ENCODE measurements at places on chromosomes 7 and 10. TPM values are rescaled to one million over a fixed set of nuclear protein-coding genes. Genes with fewer than 3 reads are reported as not detected.

DNA sequence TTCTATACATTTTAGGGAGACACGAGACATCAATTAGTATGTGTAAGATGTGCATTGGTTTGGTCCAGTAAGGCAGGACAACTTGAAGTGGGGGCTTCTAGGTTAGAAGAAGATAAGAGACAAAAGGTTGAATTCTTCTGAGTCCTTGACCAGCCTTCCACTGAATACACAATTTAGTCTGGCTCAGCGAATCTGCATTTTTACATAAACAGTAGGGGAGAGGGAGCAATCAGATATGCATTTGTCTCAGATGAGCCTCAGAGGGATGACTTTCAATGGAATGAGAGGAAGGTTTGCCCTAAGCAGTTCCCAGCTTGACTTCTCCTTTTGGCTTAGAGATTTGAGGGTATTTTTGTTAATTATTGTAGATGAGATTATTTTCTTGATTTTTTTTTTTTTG is 20.0 kb upstream of the C10orf90 start:
- no peak for DNase-seq

GRCh38 chr7:65307651-65308299 is 65.9 kb upstream of the ZNF92 start:
- peak; percentile 79 for DNase-seq

- no peak for DNase-seq
Observed at GRCh38 chr7:152193880-152194279, 168.4 kb downstream of the GALNT11 start.

AOC1 gene
- total RNA-seq, result not detected

- no peak for DNase-seq
Observed at GRCh38 chr7:85328456-85328998, 141.7 kb upstream of the SEMA3D start.

UPK3BL2 gene
- 4.3 TPM for total RNA-seq

CALML5 gene
- not detected for total RNA-seq

WDFY4 gene
- not detected for total RNA-seq

- no peak for DNase-seq
Observed at GRCh38 chr7:84390845-84391244, 196.3 kb upstream of the SEMA3A start.

CDC14C gene
- not detected for total RNA-seq

DNA sequence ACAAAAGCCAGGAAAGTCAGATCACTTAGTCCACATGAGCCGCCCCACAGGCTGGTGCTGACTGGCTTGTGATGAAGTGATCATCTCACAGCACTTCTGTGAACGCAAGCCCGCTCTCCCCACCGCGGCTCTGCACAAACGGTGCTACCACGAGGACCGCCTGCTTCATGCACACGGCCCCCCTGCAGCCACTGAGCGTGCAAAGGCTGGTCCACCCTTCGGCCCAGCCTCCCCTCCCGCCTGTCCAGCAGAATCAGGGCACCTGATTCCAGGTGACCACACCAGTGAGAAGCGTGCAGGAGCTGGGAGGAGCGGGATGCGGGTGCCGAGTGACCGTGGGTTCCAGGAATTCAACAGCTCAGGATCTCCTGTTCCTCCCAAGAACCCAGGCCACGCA is 32.2 kb downstream of the MAD1L1 start:
- no peak for DNase-seq

DNA sequence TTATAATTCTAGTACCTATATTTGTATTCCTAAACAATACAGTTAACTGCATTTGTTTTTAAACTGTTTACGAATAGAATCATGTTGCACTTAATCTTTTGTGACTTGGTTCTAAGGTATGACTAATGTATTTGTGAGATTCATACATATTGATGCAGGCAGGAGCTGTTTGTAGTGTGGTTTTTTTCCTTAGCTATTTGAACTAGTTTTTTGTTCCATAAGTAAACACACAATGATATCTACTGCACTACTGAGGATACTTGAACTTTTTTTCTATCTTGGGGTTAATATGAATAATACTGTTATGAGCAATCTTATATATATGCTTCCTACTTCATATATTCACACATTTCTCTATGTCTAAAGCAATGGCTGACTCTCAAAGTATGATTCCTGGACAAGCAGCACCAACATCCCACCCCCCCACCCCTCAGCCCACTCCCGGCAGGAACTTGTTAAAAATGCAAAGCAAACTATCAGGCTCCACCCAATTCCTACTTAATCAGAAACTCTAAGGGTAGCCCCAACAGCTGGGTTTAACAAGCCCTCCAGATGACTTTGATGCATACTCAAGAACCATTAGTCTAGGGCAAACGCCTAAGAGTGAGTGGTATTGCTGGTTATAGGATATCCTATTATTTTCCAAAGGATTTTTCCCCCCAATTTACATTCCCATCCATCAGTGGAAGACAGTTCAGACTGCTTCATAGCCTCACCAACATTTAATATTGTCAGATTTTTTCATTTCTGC is 25.8 kb downstream of the BRAF start:
- DNase-seq, result no peak

DNA sequence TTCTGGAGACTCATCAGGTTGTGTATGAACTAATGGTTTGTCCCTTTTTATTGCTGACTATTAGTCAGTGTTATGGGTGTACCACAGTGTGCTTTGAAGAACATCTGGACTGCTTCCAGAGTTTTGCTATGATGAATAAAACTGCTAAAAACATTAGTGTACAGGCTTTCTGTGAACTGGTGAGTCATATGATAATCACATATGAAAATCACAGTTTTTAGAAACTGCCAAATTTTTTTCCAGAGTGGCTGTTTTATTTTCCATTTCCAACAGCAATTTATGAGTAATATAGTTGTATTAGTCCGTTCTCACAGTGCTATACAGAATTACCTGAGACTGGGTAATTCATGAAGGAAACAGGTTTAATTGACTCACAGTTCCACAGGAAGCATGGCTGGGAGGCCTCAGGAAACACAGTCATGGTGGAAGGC is 281.2 kb upstream of the VSTM2A start:
- no peak for DNase-seq

DNA sequence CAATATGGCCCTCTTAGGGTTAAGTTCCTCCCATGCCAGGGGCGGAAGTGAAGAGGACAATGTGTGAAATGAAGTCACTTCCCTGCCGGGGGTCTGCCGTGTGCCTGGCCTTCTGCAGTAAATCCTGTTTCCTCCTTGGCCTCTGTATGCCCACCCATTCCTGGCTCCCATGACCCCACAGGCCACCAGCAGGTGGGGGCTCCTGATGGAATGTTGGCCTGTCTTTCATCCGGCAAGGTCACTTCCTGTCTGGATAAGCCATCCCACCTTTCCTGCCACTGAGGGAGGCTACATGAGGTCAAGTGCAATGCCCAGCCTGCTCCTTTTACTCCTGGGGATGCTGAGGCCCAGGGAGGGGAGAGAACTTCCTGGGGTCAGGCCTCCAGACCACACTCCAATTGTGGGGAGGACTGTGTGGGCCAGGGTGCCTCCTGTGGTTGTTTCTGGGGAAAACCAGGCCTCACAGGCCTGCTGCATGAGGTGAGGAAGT is 22.3 kb downstream of the PALD1 start:
- DNase-seq, result no peak

FOXI2 gene
- not detected for total RNA-seq

DNA sequence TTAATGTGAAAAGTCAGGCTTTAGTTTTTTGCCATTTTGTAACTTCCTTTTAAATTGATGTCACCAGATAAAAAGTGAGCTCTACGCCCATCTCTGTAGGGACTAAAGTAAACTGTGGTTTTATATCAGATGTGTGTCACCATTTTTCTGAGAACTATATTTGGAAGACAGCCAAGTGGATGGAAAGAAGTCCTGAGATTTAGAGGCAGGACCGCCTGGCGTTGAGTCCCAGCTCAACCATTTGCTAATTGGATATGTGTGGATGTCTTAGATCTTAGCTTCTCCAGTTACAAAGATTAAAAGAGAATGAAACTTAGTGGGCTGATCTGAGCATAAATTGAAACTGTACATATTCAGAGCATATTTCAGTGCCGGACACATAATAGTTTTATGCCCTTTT is 691.6 kb upstream of the CELF2 start:
- DNase-seq, result no peak

DNA sequence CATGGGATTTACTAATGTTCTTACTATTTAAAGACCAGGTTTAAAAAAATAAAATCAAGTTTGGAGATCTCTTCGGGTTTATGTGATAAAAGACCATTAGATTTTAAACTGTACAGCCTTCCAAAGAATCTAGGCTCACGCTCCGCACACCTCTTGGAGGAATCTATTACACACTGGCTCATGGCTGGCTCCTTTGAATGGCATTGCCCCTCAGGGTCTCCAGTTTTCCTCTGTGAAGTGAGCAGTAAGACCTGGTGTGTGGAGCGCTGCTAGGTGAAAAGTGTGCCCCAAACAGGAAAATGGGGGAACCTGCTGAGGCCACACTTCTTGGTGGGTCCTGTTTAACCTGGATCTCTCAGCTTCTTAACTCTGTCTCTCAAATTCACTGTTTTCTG is 142.3 kb downstream of the KAT6B start:
- no peak for DNase-seq

DNA sequence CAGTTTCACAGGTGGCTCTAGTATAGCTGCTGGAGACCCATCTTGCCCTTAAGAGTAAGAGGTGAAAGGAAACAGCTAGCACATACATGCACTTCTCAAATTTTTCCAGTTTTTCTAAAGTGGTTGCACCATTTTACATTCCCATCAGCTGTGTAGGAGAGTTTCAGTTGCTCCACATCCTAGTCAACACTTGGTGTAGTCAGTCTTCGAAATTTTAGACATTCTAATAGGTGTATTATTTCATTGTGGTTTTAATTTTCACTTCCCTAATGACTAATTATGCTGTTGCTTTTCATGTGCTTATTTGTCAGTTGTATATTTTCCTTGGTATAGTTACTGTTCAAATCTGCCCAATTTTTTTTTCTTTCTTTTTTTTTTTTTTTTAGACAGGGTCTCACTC is 9.5 kb upstream of the HACD1 start:
- DNase-seq, result no peak

- no peak for DNase-seq
Observed at GRCh38 chr10:133241501-133242205, 4.0 kb downstream of the VENTX start.

GRCh38 chr10:103736763-103737162 is 118.6 kb downstream of the SH3PXD2A start:
- peak; percentile 73 for DNase-seq

ACBD7 gene
- 2.6 TPM for total RNA-seq

DNA sequence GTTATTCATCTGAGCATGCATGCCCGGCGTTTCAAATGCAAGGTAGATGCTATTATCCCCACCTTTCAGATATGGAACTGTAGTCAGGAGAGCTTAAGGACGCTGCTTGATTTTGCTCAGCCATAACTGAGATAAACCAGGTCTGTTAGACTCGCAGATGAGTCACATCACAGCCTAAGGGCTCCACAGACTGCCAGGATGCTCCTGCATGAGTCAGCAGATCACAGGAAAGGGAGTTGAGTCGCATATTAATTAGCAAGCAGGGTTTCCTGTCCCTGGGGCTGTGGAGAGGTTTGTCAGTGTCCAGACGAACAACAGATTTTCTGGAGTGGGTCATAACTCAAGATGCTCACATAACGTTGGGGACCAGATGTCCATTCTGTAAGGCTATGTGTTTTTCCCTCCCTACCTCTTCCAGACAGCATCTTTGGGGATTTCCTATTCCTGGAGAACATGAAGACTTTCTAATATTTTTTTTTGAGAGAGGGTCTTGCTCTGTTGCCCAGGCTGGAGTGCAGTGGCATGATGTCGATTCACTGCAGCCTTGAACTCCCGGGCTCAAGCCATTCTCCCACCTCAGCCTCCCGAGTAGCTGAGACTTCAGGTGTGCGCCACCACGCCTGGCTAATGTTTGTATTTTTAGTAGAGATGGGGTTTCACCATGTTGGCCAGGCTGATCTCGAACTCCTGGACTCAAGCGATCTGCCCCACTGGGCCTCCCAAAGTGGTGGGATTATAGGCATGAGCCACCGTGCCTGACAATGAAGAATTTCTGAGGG is 36.7 kb downstream of the PFKFB3 start:
- peak; percentile 96 for DNase-seq

- DNase-seq, result no peak
Observed at GRCh38 chr10:83943920-83944319, 195.4 kb upstream of the GHITM start.

DPCD gene
- total RNA-seq, result 32.5 TPM

DNA sequence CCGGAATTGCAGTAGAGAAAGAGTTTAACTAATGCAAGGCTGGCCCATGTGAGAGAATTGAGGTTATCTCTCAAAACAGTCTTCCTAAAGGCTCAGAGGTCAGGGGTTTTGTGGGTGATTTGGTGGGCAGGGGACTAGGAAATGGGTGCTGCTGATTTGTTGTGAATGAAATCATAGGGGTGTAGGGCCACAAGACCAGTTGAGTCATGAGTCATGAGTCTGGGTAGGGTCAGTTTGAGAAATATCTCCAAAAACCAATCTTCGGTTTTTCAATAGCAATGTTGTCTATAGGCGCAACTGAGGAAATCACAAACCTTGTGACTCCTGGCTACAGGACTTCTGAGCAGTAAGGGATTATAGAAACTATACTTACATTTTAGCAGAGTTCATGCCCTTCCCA is 460.0 kb upstream of the NRP1 start:
- no peak for DNase-seq

- DNase-seq, result no peak
Observed at GRCh38 chr10:74244807-74245206, 93.8 kb downstream of the ADK start.

DNA sequence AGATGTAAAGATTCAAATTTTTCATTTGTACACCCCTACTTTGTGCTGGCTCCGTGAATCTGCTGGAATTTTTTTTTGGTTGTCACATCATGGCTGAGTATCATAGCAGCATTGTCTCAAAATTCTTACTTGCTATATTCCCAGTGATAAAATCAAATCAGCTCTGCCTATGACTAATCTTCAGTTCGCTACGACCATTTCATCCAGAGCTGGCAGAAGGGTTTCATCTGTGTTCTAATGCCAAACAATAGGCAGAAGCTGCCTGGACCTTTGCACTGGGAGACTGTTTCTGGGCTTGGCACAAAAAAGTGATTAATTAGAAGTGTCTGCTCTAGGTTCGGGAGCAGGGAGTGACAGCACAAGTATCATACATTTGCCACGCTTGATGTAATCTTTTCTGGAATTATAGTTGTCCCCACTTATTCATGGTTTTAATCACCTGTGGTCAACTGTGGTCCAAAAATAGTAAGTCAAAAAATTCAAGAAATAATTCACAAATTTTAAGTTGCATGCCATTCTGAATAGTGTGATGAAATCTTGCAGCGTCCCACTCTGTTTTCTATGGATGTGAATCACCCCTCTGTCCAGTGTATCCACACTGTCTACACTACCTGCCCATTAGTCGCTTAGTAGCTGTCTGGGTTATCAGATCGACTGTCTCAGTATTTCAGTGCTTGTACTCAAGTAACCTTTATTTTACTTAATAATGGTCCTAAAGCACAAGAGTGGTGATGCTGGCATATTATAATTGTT is 120.5 kb upstream of the IMMP2L start:
- DNase-seq, result no peak

FLNC gene
- total RNA-seq, result 7.8 TPM

DNA sequence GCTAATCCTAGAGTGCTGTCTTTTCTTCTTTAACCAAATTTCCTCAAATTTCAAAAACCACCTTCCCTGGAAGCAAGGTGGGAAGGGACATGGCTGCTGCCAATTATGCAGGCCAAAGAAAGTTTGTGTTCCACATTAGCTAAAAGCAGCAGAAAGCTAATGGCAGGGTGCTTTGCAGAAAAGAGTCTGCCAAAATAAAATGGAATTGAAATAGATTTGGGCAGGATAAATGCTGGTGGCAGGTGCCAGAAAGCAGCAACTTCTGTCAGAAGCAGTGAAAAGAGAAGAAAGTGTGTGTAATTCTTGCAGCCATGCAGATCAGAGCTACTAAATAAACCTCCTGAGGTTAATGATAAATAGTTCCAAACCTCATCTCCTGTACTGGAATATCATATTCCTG is 275.5 kb downstream of the ABCA13 start:
- no peak for DNase-seq

- DNase-seq, result peak; percentile 92
Observed at GRCh38 chr10:73887294-73888039, 13.1 kb upstream of the CAMK2G start.

All from A673 (cell line).